ENCODE measurements at places on chromosomes 5 and 9.

DNA sequence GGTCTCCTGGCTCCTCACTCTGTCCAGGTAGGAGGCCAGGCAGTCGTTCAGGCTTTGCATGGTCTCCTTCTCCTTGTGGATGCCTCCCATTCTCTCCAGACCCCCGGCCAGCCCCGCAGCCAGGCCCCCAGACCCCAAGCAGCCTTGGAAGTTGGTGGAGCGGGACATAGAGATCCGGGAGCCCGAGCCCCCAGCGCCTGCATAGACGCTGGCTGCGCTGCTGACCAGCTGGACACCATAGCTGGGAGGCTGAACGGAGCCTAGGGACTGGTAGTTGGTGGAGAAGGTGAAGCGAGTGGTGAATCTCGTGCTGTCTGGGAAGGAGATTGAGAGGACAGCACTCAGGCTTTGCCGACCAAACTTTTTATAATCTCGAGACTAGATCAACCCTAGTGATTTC lies 35.9 kb downstream of the FOXI1 start:
- DNase-seq = no peak

- DNase-seq = no peak
Observed at GRCh38 chr5:80191991-80192398, 63.9 kb downstream of the SERINC5 start.

DNA sequence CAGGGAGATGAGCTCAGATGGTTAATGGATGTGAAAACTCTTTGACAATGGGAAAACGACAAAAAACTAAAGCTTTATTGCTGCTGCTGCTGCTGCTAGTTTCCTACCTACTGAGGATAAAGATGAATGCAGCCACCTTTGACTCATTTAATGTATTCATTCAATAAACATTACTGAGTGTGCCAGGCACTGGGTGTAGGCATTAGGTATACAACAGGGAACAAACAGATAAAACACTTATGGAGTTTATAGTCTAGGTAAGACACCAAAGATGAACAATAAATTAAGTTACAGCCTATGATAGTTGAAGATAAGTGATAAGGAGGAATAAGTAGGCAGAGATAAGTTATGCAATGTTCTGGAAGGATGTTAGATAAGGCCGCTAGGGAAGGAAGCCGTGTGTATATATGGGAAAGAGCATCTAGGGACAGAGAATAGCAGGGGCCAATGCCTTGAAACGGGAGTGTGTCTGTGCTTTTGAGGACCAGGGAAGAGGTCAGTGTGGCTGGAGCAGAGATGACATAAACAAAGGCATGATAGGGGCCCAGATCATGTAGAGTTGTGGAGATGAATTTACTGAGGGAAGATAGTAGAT lies 477.6 kb downstream of the NTRK2 start:
- no peak for DNase-seq

DNA sequence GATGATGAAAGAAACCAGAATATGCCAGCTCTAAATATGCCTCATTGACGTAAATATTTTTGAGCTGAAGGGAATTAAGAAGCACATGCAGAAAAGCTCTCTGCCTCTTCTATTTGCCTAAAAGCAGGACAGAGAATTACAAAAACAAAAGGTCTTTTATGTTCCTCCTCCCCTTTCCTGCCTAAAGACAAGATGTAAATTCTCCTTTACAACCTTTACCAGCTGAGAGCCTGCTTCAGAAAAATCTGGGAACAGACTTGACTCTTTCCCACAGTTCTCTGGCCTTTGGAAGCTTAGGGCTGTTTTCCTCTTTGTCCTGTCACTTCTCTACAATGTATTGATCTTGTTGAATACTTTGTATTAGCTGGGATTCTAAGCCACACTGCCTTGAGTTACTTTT lies 199.7 kb downstream of the TMC1 start:
- DNase-seq = no peak

- DNase-seq = no peak
Observed at GRCh38 chr5:168216989-168217388, 74.5 kb upstream of the WWC1 start.

- no peak for DNase-seq
Observed at GRCh38 chr5:151153766-151154272, 3.8 kb downstream of the ANXA6 start.

DNA sequence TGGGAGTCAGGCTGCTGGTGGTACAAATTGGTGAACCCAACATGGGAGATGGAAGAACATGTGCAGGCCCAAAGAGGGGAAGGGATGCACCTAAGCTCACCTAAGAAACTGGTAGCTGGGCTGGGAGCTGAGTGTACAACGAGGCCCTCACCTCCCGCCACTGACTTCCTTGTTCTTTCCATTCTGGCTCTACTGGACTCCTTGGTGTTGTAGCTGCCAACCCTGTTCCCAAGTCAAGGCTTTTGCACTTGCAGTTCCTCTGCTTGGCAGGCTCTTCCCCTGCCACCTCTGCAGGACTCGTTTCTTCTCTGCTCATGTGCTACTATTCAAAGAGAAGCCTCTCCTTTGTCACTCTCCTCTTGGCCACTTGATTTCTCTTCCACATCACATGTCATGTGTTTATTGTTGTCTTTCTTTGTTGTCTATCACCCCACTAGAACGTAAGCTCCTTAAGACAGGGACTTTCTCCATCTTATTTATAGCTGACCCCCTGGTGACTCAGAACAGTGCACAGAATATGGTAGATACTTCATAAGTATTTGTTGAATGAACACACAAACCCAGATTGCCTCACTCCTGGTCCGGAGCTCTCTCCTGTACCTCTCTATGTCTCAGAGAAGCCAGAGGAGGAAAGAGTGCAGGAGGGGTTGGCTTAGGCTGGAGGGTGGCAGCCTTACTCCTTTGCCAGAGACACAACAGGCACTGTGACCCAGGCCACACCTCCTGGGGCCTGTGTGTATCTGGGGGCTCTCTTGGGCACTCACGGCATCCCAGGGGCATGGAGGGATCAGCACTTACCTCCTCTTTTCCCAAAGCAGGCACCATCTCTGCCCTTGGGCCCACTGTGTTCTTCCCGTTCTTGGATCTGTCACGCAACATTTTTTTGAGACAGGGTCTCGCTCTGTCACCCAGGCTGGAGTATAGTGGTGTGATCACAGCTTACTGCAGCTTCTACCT lies 5.2 kb upstream of the SPINK4 start:
- DNase-seq = peak; percentile 37

DNA sequence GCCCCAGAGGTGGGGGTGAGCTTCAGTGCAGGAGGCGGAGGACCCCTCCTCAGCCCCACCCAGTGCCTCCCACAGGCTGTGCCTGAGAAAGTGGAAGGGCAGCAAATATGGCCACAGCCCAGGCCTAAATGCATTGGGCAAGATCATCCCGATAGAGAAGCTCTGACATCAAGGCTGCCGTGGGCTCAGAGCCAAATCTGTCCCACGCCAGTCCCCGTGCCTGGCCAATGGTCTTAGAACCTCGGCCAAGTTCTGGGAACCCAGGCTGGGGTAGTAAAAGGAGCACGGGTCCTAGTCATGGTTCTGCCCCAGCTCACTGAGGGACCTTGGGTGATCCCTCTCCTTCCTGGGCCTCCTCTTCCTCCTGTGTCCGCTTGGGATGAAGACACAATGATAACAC lies 27.7 kb upstream of the TNIP1 start:
- peak; percentile 20 for DNase-seq

DNA sequence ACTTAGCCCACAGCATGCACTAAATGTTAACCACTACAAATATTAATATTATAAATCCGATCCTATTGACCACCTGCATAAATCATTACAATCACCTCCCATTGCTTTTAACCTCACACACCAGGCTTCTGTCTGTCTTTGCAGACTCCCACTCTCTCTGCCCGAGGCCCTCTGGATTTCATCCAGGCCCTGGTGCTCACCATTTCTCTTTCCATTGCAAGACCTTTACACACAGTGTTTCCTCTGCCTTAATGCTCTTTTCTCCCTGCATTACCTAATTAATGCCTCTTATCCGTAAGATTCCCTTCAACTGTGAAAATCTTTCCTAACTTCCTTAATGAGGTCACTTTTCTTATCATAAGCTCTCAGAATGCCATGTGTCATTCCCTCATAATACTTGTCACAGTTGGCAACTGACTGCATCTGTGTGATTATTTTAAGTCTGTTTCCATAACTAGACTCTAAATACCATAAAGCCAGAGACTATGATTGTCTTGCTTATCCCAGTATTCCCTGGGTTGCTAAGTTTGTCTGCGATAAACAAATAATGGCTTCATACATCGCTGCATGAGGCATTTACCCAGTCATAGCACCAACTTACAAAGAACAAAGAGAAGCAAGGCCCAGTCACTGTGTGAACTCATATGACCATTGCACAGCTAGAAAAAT lies 155.1 kb downstream of the CCDC192 start:
- no peak for DNase-seq

- DNase-seq = no peak
Observed at GRCh38 chr9:82588301-82589180, 474.4 kb downstream of the RASEF start.

DNA sequence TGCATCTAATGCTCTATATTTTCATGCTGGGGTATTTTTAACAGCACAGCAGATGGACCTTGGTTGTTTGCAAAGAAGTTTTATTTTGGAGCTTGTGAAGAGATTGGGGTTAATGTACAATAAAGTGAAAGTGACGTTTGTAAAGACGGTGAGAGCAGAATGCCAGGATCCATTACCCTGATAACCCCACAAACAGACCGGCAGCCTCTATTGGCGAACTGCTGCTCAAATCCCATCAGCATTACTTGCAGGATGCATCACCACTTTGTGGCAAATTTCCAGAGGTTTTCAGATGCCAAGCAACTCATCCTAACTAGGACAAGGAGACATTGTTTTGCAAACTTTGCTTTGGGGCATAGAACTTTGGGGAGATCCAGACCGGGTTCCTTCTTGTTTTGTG lies 383.3 kb upstream of the ZNF462 start:
- DNase-seq = no peak

DNA sequence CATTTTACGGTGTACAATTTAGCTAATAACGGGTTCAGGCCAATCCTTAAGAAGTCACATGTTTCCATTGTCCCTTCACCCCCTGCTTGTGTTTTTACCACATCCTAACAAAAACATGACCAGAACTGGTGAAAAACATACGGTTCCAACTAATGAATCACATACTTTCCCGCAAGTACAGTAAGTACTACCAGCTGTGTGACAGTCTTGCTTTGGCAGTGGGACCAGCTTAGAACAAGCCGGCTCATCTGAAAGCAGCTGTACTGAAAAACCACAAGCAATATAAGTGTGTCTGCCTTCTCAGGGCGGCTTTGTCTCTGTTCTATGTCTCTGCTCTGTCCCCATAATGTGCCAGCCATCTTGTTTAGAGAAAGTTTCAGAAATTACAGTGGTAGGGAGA lies 242.5 kb downstream of the BNC2 start:
- peak; percentile 98 for DNase-seq
